ENCODE measurements at places on chromosomes 7 and 10.

- no peak for DNase-seq
These were observed 102.4 kb upstream of the FRMD4A start for GRCh38 chr10:14433147-14433546.

DNA sequence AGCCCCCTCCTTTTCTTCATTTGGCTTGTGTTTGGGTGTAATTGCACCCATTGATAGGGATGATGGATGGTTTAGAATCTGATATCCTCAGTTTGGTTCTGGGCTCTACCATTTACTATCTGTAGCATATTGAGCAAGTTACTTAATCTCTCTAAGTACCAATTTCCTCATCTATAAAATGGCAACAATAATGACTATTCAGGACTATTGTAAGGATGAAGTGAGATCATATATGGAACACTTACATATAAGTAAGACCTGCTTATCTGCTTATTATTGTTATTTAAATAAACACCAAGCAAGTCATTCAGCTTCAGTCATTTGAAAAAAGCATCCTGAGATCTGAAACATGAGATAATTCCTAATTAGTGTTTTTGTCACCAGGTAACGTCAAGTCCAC is 127.0 kb downstream of the SEC23IP start:
- no peak for DNase-seq

DNA sequence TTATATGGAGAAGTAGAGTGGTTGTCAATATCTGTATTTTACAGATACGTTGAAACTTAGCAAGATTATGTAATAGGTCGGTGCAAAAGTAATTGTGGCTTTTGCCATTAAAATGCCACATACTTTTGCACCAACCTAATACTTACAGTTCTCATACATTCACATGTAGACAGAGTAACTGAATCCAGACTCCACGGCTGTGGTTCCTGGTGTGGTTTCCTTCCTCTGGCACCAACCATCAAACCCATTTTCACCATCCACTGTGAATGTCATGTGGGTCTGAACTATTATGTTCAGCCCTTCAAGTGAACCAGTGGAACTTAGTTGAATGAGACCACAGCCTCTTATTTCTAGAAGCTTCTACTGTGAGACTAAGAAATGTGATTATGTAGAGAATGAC is 31.5 kb upstream of the SLIT1 start:
- no peak for DNase-seq

DNA sequence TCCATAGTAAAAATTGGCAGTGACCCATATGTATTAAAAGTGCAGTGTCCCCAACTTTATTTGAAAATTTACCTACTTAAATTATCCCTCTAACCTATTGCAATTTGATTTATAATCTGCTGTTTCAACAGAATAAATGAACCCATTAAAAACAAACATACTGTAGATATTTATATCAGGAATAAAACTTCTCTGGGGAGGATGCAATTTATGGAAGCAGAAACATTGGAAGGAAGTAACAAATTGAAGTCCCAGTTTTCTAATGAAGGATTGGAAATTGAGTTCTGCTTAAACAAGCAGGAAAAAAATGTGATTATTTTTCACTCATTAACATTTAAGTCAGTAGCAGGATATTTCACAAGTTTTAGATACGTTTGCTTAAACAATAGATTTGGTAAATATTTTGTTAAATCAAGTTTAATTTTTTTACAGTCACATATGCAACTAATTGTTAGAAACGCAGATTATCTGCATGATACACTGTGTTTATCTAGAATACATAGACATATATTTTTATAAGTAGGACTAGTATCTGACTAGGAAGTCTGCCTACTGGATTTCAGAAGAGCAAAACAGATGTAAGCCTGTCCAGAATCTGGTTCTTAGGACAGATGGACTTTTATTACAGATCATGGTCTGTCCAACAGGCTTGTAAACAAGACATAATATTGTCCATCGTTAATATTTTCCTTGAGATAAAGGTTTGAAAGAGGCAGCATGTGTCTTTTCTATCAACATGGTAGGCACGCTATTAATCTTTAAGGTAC is 5.3 kb downstream of the AGMO start:
- DNase-seq: no peak

DNA sequence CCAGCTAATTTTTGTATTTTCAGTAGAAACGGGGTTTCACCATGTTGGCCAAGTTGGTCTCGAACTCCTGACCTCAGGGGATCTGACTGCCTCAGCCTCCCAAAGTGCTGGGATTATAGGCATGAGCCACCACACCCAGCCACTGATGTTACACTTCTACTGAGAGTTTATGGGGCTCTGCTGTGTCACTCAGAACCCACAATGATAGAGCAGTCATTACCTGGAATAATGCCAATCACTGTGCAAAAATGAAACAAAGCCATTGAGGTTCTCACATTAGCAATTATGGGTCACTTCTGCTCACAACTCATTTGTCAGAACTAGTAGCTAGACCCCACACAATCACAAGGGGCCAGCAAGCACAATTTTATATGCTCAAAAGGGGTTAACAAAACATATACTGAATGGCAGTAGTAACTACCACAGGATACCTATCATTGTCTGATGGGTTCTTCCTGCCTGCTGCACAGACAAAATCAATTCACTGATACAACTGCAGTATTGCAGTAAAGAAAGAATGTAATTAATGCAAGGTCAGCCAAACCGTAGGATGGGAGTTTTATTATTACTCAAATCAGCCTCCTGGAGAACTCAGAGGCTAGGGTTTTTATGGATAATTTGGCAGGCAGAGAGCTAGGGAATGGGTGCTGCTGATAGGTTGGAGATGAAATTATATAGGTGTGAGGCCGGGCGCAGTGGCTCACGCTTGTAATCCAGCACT is 72.1 kb upstream of the TRIM24 start:
- no peak for DNase-seq

GRCh38 chr7:12827219-12827821 is 139.9 kb downstream of the ARL4A start:
- DNase-seq: no peak

- no peak for DNase-seq
These were observed 63.7 kb upstream of the LAMB4 start for GRCh38 chr7:108193594-108194498.

GRCh38 chr7:106768324-106768751 is 96.7 kb upstream of the PIK3CG start:
- no peak for DNase-seq

- no peak for DNase-seq
These were observed 193.6 kb downstream of the MAD1L1 start for GRCh38 chr7:2038931-2039728.

- no peak for DNase-seq
These were observed 96.9 kb downstream of the UBE3C start for GRCh38 chr7:157235357-157236333.

DNA sequence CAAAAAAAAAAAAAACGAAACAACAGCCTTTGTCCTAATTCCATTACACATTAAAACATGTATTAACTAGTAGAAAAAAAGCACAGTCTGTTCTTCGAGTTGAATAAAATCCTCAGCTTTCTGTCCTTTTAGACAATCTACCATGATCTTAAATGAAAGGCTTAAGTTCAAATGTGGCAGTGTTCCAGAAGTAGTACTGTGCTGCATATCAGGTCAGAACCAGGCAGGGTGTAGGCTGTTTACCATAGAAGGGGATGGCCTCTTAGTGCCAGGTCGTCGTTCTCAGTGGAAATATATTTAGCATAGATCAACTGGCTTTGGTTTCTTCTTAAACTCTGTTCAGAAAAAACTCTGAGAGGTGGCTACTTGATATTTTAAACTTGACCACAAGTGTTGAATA is 612.0 kb downstream of the CNTNAP2 start:
- DNase-seq: no peak

DNA sequence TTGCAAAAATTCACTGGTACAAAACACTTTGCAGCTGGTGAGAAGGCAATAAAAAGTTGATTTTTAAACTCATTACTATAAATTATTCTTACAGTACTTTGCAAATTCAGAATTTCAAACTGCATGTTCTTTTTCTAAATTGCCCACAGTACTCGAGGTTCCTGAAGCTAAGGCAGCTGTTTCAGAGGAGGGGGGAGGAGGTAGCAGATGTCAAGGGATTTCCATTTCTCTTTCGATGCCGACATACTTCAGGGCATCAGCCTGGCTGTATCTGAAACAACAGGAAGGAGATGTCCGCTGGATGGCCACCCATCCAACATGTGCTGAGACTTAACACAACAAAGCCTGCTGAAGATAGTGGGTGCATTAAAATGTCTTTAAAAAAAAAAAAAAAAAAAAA is 76.7 kb downstream of the EZH2 start:
- no peak for DNase-seq

- DNase-seq: no peak
These were observed 92.4 kb upstream of the PIK3CG start for GRCh38 chr7:106772655-106773108.

DNA sequence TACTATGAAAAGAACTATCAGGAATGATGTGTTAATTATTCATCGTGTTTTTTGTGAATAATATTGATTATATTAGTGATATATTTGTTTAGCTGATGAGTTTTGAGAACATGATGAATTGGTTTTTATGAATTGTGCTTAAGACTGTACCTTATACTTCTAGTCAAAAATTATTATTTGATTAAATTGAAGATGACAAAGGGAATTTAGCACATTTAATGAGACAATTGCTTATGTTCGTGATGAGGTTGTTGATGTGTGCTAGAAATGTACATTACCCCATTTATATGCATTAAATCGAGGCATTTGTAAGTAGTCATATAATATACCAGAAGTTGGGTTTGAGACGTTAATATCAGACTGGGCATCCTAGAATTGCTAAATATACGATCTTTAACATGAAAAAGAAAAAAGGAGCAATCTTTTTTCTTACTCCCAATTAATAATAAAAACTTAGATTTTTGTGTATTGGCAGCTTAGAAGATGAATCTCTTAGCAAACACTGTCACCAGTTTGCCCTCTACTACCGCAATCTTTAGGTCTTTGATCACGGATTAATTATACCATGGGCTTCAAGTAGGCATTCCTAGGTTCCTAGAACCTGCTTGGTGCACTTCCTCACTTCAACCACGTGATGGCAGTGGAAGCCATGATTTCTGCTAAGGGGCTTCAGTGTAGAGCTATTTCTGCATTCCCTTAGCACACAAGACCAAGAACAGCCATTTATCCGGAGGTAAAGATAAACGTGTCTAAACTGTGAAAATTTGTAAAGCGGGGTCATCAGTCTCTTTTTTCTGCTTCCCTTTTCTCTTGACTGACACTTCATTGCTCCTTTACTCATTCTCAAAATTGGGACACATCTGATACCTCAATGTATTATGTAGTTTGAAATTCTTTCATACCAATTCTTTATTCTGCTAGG is 1.6 kb downstream of the KLHDC10 start:
- peak; percentile 29 for DNase-seq

DNA sequence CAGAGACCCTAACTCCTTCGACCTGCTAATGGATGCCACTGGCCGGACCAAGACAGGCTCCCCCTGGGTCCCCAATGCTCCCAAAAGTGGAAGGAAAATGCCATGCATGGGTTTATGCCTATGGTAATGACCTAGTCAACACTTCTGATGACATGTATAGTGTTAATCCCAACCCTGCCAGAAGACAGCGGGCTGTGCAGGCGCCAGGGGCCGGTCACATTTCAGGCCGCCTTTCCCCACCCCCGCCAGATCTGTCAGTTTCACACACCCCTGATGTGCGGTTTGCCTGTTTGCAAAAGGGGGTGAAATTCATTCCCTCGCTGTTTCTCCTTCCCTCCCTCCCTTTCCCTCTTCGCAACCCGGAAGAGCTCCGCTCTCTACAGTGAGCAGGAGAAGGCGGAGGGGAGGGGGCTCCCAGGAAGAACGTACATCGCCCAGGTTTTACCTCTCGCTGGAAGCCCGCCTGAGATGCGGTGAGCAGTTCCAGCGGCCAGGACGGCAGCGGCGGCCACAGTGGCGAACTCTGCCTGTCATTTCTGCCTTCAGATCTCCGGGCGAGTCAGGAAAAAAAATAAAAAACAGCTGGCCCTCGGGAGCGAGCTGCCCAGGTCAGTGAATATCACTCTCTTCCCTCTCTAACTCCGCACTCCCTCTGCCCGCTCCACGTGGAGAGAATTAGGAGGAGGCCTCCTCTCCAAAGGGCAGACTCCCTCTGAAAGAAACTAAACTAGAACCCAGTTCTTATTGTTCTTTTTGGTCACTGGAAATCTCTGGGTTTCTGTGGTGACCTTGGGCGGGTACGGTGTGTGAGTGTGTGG is 9.4 kb upstream of the GATA3 start:
- no peak for DNase-seq

GRCh38 chr10:10758306-10758705 is 259.4 kb upstream of the CELF2 start:
- DNase-seq: no peak

GRCh38 chr7:44994877-44995554 is 5.0 kb upstream of the CCM2 start:
- DNase-seq: no peak

GRCh38 chr7:106312099-106312871 is 27.5 kb upstream of the NAMPT start:
- no peak for DNase-seq

DNA sequence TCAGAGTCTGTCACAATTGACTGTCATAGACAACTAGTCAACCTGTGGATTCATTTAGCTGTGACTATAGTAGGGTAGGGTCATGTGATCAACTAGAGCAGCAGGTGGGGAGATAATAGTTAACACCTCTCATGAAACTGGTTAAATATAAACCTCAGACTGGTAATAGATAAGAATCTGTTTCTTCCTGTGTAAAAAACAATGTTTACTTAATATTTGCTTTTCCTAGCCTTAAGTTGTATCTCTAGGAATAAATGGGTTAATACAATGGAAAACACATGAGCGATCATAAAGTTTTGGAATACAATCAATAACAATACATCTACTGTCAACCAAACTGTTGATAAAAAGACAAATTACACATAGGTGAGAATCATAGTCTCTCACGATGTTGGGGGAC is 43.4 kb upstream of the ITGB8 start:
- DNase-seq: no peak

GRCh38 chr10:78310481-78311080 is 276.9 kb downstream of the RPS24 start:
- DNase-seq: no peak

GRCh38 chr10:95559896-95560277 is 1.3 kb downstream of the SORBS1 start:
- DNase-seq: no peak

DNA sequence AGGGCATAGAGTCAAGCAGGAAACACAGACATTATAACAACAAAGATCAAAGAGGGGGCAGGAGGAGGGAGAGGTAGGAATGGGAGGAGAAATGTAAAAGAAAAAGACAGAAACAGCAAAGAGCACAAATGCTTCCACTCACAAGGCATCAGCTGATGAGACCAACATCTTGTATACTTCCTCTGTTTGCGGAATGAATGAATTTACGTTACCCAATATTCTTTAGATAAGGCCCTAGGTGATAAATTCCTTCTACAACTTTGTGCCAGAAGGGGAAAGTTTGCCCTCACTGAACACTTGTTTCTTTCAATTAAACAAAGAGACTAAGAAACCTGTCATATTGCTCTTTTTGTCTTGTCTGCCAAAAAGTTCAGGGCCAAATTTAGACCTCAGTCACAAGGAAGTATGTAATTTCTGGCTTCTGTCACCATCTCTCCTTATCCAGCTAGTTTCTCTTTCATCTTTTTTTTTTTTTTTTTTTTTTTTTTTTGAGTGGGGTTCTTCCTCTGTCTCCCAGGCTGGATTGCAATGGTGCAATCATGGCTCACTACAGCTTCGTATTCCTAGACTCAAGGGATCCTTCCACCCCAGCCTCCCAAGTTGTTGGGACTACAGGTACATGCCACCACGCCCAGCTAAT is 116.4 kb upstream of the NANOS1 start:
- no peak for DNase-seq
